ENCODE measurements at places on chromosomes 6 and 20. TPM values are rescaled to one million over a fixed set of nuclear protein-coding genes. Genes with fewer than 3 reads are reported as not detected.

Gene FAM217B
- 2.9 TPM for total RNA-seq

Gene LAMA5
- 12.5 TPM for total RNA-seq

Gene AKAP12
- total RNA-seq, result 113 TPM

Gene RBBP8NL
- total RNA-seq, result not detected

Gene SCRT2
- not detected for total RNA-seq

Gene PTGIS
- total RNA-seq, result 295 TPM

Gene VIP
- total RNA-seq, result not detected

Gene HCRTR2
- total RNA-seq, result not detected

Gene BTN1A1
- not detected for total RNA-seq

Gene SRF
- 7.7 TPM for total RNA-seq

Gene SALL4
- under 0.01 TPM for total RNA-seq

Gene SYCP2
- 0.17 TPM for total RNA-seq

Gene TAP2
- total RNA-seq, result 28.9 TPM

Gene CRIP3
- 0.77 TPM for total RNA-seq

Gene WFDC12
- not detected for total RNA-seq

Gene COL9A1
- total RNA-seq, result not detected

Gene GRIK2
- total RNA-seq, result not detected

Gene DNAH8
- total RNA-seq, result under 0.01 TPM

Gene STX11
- not detected for total RNA-seq

Gene TRAPPC3L
- total RNA-seq, result 0.09 TPM

Gene PEX7
- 9.8 TPM for total RNA-seq

Gene TCF15
- under 0.01 TPM for total RNA-seq

Gene RCAN2
- 0.09 TPM for total RNA-seq

Gene SLC22A16
- not detected for total RNA-seq

Gene PRND
- not detected for total RNA-seq

Gene COL10A1
- total RNA-seq, result not detected

Gene NOTCH4
- total RNA-seq, result 0.77 TPM
